Ovary (tissue), 10 donors: ENCODE measurements at places on chromosomes 4 and X.

- no peak for DNase-seq
Measured at GRCh38 chr4:40124690-40125089, 68.0 kb downstream of the N4BP2 start.

DNA sequence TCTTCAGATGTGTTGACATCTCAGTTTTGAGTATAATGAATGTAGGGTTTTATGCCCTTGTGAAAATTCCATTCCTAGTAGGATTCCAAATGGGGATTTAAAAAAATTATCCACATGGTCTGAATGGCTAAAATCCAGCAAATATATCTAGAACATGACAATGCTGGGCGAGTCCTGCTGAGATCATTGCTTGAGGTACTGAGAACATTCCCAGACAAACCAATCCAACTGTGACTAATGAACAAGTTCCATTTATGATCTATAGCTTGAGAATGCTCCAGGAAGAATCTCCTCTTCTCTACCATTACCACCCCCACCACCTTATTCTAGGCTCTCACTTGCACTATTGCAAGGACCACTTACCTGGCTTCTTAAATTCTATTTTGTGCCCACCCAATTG, 77.2 kb upstream of the IL1RAPL2 start:
- no peak for DNase-seq

GRCh38 chr4:149553959-149554520, 261.6 kb downstream of the IQCM start:
- no peak for DNase-seq

DNA sequence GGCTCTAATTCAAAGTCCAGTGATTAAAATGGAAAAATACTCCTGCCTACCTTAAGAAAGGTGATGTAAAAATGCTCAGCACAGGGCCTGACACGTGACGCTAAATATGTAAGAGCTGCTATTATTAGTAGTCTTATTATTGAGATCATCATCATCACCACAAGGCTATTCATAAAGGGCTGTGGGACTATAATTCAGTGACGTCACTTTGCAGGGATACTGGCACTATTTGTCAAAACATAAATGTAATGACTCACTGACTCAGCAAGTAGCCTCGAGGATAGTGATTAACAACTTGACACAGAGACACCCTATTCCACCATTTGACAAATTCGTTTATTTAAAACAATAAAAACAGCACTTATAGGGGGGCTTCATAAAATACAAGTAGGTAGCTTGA, 258.9 kb downstream of the SPANXN1 start:
- DNase-seq = no peak

DNA sequence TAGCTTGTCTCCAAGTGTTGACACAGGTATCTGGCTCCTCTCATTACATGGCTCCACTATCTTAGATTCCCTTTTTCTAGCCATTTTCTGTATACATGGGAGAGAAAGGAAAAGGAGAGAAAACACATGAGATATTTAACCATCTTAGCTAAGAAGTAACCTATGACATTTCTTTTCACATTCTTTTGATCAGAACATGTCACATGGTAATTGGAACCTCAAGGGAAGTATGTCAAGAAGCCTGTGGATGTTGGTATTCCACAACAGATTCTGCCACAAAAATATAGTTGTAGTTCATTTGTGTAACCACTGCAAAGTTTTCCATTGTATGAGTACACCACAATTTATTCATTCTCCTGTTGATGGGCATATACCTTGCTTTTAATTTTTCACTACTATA, 18.7 kb upstream of the GABRB1 start:
- no peak for DNase-seq
